ENCODE measurements at places on chromosomes 7 and 10.
A peak's percentile ranks its signal among the peaks of the same experiment; 100 is the strongest.

DNA sequence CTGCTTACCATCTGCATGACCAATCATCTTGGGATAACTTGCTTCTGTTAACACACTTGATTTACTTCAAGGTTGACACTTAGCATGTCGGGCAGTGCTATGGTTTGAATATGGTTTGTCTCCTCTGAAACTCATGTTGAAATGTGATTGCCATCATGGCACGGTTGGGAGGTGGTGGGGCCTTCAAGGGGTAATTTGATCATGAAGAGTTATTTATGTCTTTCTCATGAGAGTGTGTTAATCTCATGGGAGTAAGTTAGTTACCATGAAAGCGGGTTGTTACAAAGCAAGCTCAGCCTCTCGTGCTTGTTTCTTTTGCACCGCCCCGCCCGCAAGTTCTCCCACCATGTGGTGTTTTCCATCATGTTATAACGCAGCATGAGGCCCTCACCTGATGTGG is 163.6 kb downstream of the DOCK4 start:
- DNase-seq: no peak

GRCh38 chr10:48291190-48291589 is 15.3 kb upstream of the MAPK8 start:
- peak; percentile 25 for DNase-seq

- DNase-seq: no peak
Observed at GRCh38 chr10:121527690-121528089, 70.6 kb downstream of the FGFR2 start.

DNA sequence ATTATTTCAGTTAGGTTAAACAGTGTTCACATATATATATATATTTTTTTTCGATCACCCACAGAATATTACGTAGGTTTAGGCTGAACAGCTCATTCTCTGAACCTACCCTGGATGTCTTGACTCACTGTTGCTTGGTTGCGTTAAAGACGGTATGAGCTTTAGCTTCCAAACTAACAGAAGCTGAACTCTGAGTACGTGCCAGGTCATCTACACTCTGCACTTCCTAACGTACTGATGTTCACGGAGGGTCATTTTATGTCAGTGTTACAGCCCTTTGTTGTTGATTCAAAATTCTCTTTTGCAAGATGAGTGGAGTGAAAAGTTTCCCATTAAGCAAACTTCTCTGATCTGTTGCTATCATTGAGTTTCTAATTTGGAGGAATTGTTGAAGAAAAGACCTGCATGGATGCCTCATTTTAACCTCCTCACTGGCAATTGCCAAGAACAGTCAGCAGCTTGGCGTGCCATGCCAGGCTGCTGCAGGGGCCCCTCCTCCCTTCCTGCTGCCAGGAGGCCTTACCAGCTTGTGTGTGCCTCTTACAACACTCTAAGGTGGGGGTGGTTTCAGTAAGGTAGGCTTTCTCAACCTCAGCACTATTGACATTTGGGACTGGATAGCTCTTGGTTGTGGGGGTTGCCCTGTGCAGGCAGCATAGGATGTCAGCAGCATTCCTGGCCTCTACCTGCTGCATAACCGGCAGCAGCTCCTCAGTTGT is 44.3 kb downstream of the INSYN2A start:
- DNase-seq: no peak

GRCh38 chr10:90788968-90789367 is 68.9 kb downstream of the HTR7 start:
- DNase-seq: no peak

DNA sequence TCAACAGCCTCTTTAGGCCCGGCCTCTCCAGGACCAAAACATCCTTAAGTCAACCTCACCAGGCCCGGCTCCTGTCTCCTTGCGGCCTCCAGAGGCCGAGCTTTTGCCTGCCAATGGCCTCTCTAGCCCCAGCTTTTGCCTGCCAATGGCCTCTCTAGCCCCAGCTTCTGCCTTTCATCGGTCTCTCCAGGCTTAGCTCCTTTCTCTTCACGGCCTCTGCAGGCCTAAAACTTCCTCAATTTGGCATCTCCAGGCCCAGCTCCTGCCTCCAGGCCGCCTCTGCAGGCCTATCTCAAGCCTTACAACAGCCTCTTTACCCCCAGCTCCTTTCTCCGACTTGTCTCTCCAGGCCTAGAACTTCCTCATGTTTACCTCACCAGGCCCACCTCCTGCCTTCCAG is 15.7 kb upstream of the TMEM248 start:
- DNase-seq: no peak

DNA sequence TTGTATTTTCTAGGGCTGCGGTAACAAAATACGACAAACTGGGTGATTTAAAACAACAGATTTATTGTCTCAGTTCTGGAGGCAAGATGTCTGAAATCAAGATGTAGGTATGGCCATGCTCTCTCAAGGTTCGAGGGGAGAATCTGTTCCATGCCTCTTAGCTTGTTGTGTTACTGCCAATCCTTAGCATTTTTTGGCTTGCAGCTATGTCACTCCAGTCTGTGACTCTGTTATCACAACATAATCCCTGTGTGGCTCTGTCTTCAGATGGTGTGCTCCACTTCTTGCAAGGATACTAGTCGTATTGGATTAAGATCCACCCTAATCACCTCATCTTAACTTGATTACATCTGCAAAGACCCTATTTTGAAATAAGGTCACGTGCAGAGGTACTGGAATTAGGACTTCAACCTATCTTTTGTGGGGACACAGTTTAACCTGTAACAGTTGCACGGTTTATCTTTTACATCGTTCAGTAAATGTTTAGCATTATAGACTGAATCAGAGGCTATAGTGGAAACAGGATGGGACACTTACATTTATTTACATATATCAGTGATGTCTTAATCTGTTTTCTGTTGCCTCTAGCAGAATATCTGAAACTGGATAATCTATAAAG is 3.1 kb downstream of the C1GALT1 start:
- no peak for DNase-seq

DNA sequence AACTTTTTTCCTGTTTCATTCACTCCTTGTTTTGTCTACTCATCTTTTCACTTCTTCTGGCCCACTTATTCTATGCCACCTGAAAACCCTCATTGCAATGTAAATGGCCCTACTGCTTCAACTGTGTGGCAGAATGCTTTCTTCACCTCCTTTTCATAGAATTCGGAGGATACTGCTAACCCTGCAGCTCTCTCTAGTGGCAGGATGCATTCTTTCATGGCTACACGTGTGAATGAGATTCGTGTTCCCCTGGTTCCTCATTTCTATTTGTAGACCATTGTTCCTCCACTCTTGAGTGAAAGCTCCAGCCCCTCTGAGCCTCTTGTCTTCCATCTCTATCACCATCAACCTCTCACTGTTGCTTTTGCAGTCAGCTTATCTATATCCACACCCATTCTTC is 20.9 kb upstream of the CYP26C1 start:
- DNase-seq: peak; percentile 60

GRCh38 chr7:123155571-123155970 is 44.2 kb downstream of the SLC13A1 start:
- no peak for DNase-seq

DNA sequence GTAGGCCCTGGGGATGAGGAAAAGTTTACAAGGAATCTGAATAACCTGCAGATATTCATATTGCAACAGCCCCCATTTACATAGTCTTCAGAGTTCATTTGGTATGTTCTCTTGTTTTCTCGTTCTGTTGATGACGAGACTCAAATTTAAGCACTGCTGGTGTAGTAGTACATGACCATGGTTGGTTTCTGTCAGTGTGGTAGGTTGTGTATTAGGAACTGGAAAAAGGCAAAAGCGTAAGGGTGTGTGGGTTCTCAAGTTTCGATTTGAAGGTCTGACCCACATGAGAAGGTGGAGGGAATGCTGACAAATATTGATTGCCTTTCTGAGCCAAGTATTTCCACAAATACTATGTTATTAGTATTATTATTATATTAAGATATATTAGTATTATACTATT is 151.7 kb downstream of the AUTS2 start:
- no peak for DNase-seq

- no peak for DNase-seq
Observed at GRCh38 chr10:101965075-101965765, 90.8 kb downstream of the ARMH3 start.

DNA sequence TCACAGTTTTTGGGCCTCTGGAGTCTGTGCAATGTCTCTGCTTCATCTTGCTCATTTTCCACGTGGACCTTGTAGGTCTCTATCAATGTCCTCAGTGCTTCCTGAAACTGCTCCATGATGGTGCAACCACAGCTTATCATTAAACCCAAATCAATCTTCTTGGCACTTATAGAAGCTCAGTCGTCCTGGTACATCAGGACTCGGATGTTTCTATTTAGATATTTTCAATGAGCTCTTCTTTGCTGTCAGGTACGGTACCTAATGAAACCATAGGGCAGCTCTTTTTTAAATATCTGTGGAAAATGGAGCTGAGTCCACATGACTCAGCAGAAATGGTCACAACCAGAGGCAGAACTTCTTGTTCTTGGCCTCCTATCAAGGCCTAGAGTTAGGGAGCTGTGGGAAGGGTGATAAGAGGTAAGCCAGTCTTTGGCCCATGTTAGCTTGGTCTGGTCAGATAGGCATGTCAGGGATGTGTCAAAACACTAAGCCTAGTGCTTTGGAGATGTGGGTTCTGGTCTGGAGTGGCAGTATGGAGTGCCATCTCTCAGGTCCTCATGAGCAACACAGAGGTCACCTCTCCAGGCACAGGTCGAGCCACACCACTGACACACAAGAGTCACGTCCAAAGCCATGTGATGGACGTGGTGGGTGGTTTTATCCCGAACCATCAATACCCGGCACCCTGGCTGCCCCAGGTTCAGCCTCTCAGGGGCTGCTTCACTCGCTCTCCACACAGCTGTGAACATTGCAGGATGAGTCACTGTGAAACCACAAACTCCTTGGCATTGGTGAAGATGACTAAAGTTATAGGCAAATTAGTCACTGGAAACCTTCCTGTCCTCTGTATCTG is 87.0 kb downstream of the TBXAS1 start:
- peak; percentile 97 for DNase-seq

- DNase-seq: peak; percentile 88
Observed at GRCh38 chr7:55086413-55087201, 67.8 kb downstream of the EGFR start.

- peak; percentile 85 for DNase-seq
Observed at GRCh38 chr10:70722820-70723424, 50.6 kb downstream of the ADAMTS14 start.

DNA sequence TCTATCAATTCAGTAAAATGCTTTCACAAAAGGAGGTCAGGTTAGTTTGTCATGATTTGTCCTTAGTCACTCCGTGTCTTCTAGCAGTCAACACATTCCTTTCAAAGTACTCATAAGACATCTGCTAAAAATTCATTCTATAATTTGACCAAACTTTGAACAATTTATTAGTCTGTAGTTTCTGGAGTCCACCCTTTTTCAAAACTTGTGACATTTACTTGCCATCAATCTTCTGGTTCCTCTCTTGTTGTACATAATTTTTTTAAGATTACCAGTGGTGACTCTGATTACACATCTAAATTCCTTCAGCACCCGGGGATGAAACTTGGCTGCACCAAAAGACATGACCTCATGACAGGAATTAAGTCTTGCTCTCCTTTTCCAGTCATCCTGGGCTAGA is 130.1 kb downstream of the NEBL start:
- DNase-seq: no peak

GRCh38 chr7:119374436-119374835 is 898.5 kb upstream of the KCND2 start:
- no peak for DNase-seq
